ENCODE measurements at places on chromosomes 1 and 21. TPM values are rescaled to one million over a fixed set of nuclear protein-coding genes. Genes with fewer than 3 reads are reported as not detected.

- H3K27me3 ChIP-seq: peaks cover 2% of the 10 kb centered on the region
- H3K4me1 ChIP-seq: no peaks in the 10 kb centered on the region
- no peak for DNase-seq
- H3K4me3 ChIP-seq: no peak overlapping the region
- no peak overlapping the region for H3K27ac ChIP-seq
Observed at GRCh38 chr21:37869661-37870060, 46.6 kb downstream of the KCNJ6 start.

DNA sequence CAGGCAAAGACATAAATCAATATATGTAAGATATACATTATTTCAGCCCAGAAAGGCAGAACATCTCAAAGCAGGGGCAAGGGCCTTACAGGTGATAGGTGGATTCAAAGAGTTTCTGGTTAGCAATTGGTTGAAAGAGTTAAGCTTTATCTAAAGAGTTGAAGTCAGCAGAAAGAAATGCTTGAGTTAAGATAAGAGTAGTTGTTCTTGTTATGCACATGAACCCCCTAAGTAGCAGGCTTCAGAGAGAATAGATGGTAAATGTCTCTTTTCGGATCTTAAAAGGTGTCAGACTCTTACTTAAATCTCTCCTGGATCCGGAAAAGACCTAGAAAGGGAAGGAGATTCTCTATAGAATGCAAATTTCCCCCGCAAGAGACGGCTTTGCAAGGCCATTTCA is 8.3 kb upstream of the ZBTB40 start:
- H3K4me1 ChIP-seq: no peaks in the 10 kb centered on the region
- DNase-seq: no peak
- peaks cover 3% of the 10 kb centered on the region for H3K27me3 ChIP-seq
- H3K4me3 ChIP-seq: no peak overlapping the region

DNA sequence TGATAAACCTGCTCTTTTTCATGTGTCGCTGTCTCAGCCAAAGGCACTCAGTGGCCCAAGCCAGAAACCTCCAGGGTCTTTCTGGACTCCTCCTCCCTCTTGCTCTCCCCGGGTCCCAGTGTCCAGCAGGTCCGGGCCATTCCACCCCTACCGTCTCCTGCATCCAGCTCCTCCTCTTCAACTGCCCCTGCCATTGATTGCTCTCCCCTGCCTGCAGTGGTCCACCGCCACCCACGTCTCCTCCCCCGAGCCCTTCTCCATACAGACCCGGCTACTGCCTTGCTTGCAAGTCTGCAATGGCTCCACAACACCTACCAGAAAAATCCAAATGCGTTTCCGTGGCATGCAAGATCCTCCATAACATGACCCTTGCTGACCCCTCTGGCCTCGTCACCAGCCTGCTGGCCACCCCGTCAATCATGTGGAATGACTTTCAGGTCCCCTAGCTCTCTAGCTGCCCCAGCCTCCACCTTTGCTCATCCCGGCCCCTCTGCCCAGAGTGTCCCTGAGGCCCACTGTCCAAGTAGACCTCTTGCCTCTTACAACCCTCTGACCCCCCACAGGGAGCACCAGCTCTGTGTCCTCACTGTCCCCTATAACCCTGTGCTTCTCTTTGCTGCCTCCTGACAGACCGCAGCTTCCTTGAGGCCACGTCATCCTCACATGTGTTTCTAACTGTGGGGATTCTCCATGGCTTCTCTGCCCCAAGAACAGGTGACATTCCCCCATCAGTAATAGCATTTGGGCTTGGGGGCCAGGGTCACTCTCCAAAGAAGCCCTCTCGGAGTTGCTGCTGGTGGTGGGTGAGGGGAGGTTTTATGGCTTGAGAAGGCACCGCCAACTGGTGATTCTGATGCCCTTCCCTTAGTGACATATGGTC is 15.0 kb downstream of the CACNA1S start:
- H3K27ac ChIP-seq: no peak overlapping the region
- H3K36me3 ChIP-seq: no peaks in the 10 kb centered on the region
- H3K4me1 ChIP-seq: no peaks in the 10 kb centered on the region
- DNase-seq: no peak

Gene NUF2
- 50.2 TPM for total RNA-seq

GRCh38 chr1:198018529-198018928 is 101.4 kb downstream of the LHX9 start:
- no peaks in the 10 kb centered on the region for H3K27me3 ChIP-seq
- H3K27ac ChIP-seq: no peak overlapping the region
- H3K4me3 ChIP-seq: no peak overlapping the region
- H3K36me3 ChIP-seq: no peaks in the 10 kb centered on the region
- H3K4me1 ChIP-seq: no peaks in the 10 kb centered on the region
- DNase-seq: no peak

GRCh38 chr1:156499194-156499841 is 1.3 kb downstream of the MEF2D start:
- H3K36me3 ChIP-seq: peaks cover 12% of the 10 kb centered on the region
- H3K27me3 ChIP-seq: no peaks in the 10 kb centered on the region
- H3K4me3 ChIP-seq: peak overlapping the region; percentile 89
- peak; percentile 36 for DNase-seq
- peak overlapping the region; percentile 74 for H3K27ac ChIP-seq

Gene OR2AK2
- not detected for total RNA-seq

Gene LGR6
- 5.2 TPM for total RNA-seq

GRCh38 chr1:12201352-12202189 is 28.3 kb upstream of the VPS13D start:
- H3K27ac ChIP-seq: peak overlapping the region; percentile 32
- no peak for DNase-seq
- H3K27me3 ChIP-seq: no peaks in the 10 kb centered on the region
- peaks cover 38% of the 10 kb centered on the region for H3K4me1 ChIP-seq
- H3K4me3 ChIP-seq: no peak overlapping the region

Gene C8A
- total RNA-seq: not detected

Gene CRP
- not detected for total RNA-seq

Gene MEGF6
- total RNA-seq: 56.6 TPM

Gene TDRD10
- not detected for total RNA-seq

GRCh38 chr1:111052246-111052645 is 87.6 kb downstream of the DRAM2 start:
- peaks cover 33% of the 10 kb centered on the region for H3K27me3 ChIP-seq
- H3K4me3 ChIP-seq: no peak overlapping the region
- no peak overlapping the region for H3K27ac ChIP-seq
- H3K36me3 ChIP-seq: no peaks in the 10 kb centered on the region
- no peaks in the 10 kb centered on the region for H3K4me1 ChIP-seq

DNA sequence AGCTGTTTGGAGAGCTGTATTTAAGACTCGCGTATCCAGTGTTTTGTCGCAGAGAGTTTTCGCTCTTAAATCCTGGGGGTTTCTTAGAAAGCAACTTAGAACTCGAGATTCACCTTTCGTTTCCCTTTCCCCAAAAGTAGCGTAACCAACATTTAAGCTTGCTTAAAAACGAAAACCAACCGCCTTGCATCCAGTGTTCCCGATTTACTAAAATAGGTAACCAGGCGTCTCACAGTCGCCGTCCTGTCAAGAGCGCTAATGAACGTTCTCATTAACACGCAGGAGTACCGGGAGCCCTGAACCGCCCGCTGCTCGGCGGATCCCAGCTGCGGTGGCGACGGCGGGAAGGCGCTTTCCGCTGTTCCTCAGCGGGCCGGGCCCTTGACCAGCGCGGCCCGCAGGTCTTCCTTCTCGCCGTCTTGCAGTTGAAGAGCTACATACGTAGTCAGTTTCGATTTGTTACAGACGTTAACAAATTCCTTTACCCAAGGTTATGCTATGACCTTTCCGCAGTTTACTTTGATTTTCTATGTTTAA is 1.9 kb downstream of the OLIG1 start:
- DNase-seq: peak; percentile 44
- H3K4me3 ChIP-seq: peak overlapping the region; percentile 78
- H3K4me1 ChIP-seq: peaks cover 20% of the 10 kb centered on the region
- no peaks in the 10 kb centered on the region for H3K36me3 ChIP-seq
- H3K27me3 ChIP-seq: peaks cover 79% of the 10 kb centered on the region

Gene PIGR
- not detected for total RNA-seq

DNA sequence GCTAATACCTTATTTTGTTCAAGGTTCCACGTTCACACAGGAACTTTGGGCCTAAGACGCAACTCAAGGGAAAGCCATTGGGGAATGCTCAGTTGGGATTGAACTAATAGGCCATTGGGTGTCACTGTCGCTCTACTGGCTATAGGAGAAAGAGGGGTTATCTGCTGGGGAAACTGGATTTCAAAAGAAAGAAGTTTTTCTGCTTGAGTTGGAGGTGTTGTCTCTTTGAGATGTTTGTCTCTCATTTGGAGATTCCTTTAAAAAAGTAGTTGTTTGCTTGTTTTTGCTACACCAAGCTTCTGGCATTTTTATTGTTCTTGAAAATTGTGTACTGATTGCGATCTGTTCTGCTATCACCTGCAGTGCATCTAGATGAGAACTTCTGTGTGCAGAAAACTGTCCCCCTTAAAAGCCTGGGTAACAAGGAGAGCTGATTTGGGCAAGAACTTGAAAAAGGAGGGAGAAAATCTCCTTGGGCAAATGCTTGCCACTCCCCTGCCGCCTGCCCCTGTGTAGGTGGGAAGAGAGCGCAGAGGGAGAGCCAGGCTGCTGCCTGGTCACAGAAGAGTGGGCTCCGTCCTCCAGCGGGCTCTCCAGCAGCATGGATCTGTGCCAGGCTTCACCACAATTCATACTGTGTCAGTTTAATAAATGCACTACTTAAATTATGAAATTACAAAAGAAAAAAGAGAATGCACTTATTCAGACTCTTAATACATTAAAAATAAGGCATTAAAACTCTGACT is 39.9 kb downstream of the PEX14 start:
- no peak for DNase-seq
- H3K4me3 ChIP-seq: no peak overlapping the region
- H3K27me3 ChIP-seq: no peaks in the 10 kb centered on the region
- H3K36me3 ChIP-seq: peaks cover 5% of the 10 kb centered on the region

DNA sequence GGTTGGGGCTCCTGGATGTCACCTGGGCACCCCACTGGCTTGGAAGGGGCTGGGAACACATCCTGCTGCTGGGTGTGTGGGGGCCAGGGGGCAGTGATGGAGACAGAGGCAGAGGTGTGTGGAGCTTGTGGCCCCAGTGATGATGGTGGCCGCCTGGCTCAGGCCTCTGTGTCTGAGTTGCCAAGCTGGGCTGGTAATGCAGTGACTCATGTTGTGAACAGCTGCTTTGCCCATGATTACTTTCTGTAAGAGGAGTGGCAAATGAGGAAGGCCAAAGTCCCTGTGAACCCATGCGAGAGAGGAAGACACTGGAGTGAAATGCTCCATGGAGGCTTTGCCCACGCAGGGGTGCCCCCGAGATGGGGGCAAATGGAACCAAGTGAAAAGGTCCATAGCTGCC is 86.8 kb downstream of the KCNJ6 start:
- no peaks in the 10 kb centered on the region for H3K4me1 ChIP-seq
- no peak for DNase-seq
- peaks cover under 1% of the 10 kb centered on the region for H3K27me3 ChIP-seq
- H3K4me3 ChIP-seq: no peak overlapping the region
- H3K36me3 ChIP-seq: no peaks in the 10 kb centered on the region

DNA sequence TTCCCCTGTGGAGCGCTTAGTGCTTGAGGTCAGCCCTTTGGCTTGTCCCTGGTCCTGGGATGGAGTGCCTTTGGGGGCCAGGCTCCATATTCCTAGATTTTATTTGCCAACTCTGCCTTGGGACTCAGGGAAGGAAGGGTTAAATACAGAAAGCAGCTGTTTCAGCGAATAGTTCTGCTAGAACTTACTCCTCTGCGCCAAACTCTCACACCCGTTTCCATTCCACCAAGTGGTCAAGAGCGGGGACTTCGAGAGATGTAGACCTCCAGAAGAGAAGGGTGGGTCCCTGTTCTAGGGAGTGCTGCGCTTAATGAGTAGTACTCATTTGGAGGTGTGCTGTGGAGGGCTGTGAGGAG is 704 bp upstream of the TOMM40L start:
- H3K4me1 ChIP-seq: peaks cover 32% of the 10 kb centered on the region
- no peak for DNase-seq
- H3K27me3 ChIP-seq: no peaks in the 10 kb centered on the region
- H3K27ac ChIP-seq: peak overlapping the region; percentile 82
- H3K4me3 ChIP-seq: peak overlapping the region; percentile 32

DNA sequence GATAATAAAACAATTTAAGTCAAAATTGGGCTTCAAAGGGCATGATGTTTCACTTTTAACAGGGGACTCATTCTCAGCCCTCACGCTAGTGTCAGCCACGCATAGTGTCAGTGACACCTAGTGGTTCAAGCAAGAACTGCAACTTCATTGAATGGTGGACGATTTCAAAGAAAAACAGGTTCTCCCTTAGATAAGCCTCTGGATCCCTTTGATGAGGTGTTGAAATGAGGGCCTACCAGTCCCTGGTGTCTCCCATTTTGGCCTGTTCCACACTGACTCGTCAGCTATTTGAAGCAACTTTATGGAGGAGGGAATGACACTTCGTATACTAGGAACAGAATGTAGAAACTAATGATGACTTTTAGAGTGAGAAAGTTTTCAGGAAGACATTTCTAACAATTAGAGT is 56.2 kb downstream of the FCRL5 start:
- no peak overlapping the region for H3K4me3 ChIP-seq
- peaks cover 44% of the 10 kb centered on the region for H3K27me3 ChIP-seq
- no peak overlapping the region for H3K27ac ChIP-seq
- no peaks in the 10 kb centered on the region for H3K36me3 ChIP-seq
- H3K4me1 ChIP-seq: peaks cover 2% of the 10 kb centered on the region

DNA sequence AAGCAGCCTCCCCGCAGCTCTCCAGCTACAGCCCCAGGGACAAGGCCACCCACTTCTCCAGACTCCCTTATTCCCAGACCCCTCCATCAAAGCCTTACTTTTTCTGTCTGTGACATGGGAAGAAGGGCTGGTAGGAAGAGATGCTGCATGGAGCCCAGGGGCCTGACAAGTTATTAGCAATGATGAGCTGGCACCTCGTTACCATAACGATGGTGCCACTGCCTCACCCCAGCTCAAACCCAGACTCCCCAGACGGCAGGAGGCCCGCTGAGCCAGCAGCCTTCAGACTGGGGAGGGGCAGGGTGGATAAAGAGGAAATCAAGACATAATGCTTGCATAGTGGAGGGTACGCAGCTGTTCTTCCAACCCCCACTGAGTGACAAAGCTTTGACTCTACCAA is 3.3 kb downstream of the DLGAP3 start:
- no peak overlapping the region for H3K27ac ChIP-seq
- DNase-seq: no peak
- H3K4me3 ChIP-seq: no peak overlapping the region
- H3K27me3 ChIP-seq: peaks cover 62% of the 10 kb centered on the region
- H3K36me3 ChIP-seq: no peaks in the 10 kb centered on the region

DNA sequence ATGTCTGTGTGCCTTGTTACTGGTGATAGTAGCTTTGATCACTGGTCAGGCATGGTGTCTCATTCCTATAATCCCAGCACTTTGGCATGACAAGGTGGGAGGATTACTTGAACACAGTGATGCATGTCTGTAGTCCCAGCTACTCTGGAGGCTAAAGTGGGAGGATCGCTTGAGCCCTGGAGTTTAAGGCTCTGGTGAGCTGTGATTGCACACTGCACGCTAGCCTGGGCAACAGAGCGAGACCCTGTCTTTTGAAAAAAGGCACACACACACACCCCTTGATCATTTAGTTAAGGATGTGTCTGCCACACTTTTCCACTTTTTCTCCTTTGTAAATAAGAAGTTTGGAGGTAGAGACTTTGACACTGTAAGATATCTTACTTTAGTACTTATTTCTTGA is 15.1 kb downstream of the MIGA1 start:
- no peak overlapping the region for H3K4me3 ChIP-seq
- no peak overlapping the region for H3K27ac ChIP-seq
- peaks cover 22% of the 10 kb centered on the region for H3K36me3 ChIP-seq
- H3K4me1 ChIP-seq: peaks cover 1% of the 10 kb centered on the region
- no peak for DNase-seq
